ENCODE measurements at places on chromosomes 6 and 20.

GRCh38 chr20:45934046-45934585 is 367 bp upstream of the PCIF1 start:
- peak; percentile 83 for DNase-seq

DNA sequence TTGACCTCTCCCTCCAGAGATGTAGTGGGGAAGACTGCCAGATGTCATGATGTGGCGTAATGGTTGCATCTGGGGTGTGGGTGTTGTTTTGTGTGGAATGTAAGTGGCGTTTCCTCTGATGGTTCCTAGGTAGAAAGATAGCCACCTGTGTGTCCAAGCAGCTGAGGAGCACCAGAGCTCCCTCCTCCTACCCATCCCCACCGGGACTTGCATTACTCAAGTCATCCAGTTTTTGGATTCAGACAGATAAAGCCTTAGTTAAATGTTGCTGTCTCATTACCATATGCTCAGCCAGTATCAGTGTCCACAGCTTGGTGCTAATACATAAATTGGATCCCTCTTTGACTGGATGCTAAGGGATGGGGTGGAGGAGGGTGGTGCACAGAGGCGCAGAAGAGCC is 282.3 kb downstream of the TBC1D7 start:
- DNase-seq = no peak

DNA sequence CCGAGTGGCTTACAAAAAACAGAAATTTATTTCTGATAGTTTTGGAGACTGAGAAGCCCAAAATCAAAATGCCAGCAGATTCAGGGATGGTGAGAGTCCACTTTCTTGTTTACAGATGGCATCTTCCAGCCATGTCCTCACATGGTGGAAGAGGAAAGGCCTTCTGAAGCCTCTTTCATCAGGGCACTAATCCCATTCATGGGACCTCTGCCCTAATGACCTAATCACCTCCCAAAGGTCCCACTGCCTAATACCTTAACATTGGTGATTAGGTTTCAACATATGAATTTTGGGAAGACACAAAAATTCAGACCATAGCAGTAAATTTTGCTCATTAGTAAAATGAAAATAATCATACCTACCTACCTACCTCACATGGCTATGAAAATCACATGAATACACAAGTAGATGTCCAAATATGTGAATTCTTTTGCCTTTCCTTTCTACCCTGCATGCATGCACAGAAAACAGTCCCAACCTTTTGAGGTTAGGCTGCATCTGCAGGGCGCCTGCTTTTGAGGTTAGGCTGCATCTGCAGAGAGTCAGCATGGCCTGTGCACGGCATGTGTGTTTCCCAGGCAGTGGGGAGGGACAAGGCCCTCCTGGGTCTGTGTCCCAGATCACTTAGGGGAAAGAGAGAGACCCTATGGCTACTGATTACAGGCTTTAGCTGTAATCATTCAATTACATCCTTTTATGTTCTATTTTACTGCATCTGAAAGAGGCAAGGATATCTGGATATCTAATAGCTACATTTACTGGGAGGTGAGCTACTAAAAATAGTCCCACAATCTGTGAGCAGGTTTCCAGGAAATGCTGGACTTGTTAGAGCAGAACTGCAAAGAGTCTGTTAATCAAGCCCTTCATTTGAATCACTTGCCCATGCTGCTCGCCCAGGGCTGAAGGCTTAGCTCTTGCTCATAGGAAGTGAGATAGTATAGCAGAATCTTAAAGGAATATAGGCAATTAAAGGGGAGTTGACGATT is 497.7 kb upstream of the MARCKS start:
- DNase-seq = no peak

- no peak for DNase-seq
Measured at GRCh38 chr6:118485601-118486550, 62.2 kb upstream of the PLN start.

DNA sequence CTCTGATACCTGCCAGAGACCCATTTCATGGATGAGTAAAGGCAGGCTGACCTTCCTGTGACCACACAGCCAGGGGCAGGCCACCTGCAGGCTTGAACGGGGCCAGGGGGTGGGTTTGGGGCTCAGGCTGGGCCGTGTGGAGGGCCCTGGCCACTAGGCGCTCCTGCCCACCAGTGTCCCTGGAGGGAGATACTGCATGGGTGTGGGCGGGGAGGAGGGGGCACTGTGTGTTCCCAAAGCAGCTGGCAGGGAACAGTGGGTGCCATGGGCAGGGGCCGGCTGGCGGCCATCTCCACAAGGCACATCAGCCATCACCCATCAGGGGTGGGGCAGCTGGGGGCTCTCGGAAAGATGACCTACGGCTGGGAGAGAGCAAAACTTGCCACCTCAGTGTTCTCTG is 15.4 kb downstream of the SRC start:
- DNase-seq = no peak

DNA sequence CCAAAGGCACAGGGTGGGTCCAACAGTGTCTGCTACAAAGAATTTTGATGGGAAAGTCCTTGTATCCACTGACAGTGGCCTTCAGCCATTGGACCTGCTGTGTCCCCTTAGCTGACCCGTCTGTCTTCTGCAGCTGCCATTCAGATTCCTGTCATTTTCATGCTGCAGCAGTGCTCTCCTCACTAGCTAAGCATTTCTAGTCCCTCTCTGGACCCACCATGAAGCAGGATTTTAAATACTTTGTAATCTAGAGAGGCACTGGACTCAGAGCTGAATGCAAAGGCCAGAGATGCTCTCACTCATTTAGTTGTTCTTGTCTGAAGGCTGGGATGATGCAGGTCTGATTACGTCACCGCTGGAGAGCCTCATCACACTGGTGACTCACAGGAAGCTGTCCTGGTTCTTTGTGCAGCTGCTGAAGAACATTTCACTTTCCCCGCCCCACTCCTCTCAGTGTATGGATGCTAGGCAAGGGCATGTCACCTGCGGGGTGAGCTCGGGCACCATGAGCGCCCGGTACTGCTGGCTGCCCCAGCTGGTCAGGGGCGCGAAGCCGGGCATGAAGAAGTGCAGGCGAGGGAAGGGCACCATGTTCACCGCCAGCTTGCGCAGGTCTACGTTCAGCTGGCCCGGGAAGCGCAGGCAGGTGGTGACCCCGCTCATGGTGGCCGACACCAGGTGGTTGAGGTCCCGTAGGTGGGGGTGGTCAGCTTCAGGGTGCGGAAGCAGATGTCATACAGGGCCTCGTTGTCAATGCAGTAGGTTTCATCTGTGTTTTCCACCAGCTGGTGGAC is 19.4 kb upstream of the TUBB2A start:
- no peak for DNase-seq

DNA sequence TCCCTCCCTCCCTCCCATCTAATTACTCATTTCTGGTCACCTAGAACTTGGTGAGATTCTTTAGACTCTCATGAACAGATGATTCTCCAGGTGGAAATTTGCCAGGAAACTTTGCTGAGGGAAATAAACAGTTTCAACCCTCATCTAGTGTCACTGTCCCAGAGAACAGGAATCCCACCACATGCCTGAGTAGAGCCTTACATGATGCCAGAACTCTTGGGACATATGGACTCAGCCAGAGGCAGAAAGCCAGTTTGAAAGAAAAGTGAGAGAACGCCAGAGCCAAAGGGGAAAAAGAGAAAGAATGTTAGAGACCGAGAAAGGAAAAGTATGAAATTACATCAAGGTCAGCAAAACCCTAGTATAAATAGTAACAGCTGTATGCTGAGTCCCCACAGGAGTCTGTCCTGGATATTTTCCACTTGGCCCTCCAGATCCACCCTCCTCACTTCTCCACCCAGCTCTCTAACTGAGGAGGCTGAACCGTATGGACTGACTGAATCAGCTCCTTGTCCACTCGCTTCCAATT is 127.5 kb upstream of the COL21A1 start:
- DNase-seq = no peak

DNA sequence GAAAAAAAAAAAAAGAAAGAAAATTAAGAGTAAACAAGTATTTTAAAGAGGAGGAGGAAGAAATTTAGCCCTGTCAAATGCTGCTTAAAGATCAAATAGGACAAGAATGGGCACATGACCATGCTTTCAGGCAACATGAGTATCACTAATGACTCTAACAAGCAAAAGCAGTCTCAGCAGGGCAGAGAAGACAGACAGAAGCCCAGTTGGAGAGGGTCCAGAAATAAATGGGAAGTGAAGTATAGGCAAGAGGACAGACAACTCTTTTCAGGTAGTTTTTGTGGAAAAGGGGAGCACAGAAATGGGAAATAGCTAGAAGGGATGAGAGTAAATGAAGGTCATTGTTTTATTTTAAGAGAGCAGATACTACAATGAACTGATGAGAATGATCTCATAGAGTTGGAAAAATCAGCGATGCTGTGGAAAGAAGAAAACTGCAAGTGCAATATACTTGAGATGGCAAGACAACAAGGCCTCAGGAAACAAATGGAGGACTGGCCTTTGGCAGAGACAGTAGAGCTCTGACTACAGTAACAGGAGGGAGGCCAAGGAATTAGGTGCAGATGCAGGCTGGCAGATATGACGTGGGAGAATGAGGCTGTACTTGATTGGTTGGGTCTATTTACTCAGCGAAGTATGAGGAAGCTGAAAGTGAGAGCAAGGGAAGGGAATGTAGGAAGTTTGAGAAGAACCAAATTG is 40.3 kb downstream of the KIF6 start:
- peak; percentile 54 for DNase-seq

GRCh38 chr6:145119081-145119480 is 616.2 kb downstream of the EPM2A start:
- no peak for DNase-seq

GRCh38 chr20:60228255-60228654 is 270.0 kb downstream of the CDH26 start:
- DNase-seq = no peak

- DNase-seq = no peak
Measured at GRCh38 chr6:107652526-107653182, 162.7 kb downstream of the SOBP start.

DNA sequence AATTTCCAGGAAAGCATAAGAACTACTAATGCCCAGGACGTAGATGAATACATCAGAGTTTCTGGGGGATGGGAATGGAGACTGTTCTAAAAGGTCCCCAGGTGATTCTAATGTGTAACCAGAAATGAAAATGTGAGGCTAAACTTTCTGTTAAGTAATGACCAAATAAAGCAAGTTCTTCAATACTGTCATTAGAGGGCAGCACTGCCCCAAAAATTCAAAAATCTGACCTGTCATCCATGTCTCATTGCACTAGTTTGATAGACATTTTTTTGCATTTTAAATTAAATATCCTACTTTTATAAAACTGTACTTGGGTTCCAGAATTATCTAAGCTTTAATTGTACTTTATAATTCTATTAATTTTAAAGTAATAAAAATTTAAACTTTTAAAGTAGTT is 94.9 kb downstream of the RFX6 start:
- DNase-seq = peak; percentile 40

GRCh38 chr6:113104951-113105350 is 752.2 kb upstream of the MARCKS start:
- no peak for DNase-seq

DNA sequence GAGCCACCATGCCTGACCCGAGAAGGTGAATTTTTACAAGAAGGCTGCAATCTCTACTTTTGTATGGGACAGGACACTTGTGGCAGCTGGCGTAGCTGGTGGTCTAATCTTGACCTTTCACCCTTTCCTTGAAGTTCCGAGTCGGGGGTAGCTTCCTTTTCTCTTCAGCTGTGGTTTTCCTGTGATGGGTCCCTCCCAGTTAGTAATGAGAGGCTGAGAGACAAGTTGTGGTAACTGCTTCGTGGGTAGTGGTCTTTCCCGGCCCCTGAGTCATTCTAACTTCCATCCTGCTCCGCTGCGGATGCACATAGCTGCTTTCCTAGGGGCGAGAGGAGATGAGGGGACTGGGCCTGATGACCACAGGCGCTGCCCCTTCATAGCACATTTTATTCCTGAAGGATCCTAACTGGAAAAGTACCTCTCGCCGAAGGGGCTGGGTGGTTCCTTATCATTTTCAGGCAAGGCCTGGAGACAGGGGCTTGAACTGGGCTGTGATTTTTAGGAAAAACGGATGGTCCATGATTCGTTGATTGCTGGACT is 3.1 kb downstream of the SYNJ2 start:
- DNase-seq = no peak

DNA sequence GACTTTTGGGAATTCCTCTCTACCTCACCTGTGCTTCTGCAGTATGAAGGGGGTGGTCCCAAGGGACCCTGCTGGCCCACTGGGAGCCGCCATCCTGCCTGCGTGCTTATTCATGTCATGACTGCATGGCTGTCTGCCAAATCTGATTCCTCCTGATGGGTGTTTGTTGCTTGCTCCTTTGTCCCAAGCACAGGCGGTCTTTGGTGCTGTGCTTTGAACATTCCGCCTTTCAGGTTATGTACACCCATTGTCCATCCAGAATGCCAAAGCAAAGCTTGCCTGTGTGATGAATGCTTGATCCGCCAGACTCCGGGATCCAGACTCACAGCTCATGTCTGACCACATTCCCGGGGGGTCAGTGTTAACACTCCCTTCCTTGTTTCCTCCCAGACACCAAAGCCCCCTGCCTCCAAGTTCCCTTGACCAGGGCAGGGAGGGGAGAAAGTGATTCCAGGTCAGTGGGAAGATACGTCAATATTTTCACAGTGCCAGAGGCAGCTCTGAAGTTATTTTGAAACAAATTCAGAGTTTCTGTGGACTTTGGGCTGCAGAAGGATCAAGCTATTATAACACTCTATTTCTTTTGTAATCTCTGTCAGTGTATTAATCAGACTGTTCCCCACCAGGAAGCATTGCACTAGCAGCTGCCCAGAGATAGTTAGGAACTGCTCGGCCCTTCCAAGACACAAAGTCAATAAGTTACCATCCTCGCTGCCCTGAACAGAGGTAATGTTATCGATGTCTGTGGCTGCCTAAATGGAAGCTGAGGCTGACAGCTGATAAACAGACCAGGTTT is 9.5 kb downstream of the DAAM2 start:
- no peak for DNase-seq

- DNase-seq = no peak
Measured at GRCh38 chr6:87798393-87799278, 96.6 kb upstream of the AKIRIN2 start.

DNA sequence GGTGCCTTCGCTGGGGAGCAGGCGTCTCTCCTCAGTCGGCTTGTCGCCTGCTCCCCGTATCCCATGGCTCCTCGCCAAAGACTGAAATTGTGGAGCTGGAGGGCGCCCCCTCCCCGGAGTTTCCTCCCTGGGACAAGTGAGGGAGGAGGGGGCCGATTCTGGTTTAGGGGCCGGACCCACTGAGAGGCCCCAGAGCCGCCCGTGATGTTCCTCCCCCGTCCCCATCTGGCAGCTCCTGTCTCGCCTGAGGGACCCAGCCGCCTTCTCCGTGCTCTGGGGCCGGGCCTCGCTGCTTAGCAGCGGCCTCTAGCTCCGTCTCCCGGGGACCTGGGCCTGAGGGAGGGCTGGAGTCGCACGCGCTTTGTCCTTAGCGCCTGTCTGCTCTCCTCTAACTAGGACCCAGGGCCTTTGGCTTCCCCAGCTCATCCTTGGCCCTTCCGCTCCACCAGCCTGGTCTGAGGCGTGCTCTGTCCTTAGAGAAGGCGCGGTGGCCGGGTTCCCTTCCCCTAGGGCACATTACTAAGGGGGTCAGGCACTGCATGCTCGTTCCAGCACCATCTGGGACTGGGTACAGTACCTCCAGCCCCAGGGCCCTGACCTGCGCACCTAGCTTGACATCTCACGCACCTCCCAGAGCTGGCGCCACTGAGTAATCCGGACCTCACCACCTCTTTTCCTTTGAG is 29.7 kb downstream of the SLC12A5 start:
- no peak for DNase-seq
